ENCODE measurements at places on chromosomes 3 and 15. TPM values are rescaled to one million over a fixed set of nuclear protein-coding genes. Genes with fewer than 3 reads are reported as not detected.

SORD gene
- 27.3 TPM for polyA plus RNA-seq

GRCh38 chr3:19711160-19711782, 222.7 kb downstream of the EFHB start:
- DNase-seq = no peak

GRCh38 chr15:60381148-60381788, 16.5 kb downstream of the ANXA2 start:
- DNase-seq = no peak

- DNase-seq = no peak
Measured at GRCh38 chr3:194315965-194316361, 35.2 kb downstream of the CPN2 start.

DNA sequence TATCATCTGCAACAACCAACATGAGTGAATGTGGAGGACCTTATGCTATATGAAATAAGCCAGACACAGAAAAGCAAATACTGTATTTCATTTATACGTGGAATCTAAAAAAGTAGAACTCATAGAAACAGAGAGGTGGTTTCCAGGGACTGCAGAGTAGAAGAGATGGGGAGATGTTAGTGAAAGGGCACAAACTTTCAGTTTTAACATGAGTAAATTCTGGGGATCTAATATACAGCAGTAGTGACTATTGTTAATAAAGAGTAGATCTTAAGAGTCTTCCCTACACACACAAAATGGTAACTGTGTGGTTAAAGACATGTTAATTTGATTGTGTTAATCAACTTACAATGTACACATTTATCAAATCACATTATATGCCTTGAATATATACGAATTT, 20.9 kb upstream of the MELTF start:
- DNase-seq = no peak

DNA sequence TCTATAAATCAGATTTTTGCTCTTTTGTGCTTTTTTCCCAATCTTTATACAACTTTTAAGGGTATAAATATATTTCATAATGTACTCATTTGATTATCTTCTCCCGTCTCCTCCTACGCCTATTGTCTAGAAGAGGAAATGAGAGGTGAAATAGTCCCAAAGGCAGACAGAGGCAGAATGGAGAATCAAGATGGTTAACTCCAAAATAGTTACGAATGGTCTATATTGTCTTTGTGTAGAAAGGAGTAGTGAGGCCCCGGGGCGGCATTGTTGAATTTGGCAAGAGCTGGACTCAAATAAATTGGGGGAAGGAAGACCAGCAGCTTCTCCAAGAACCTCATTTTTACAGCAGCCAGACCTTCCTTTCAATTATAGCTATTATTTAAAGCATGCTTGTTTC, 23.9 kb downstream of the ITPR1 start:
- DNase-seq = no peak

- peak; percentile 40 for DNase-seq
Measured at GRCh38 chr15:58410353-58410752, 21.4 kb upstream of the LIPC start.

PRICKLE2 gene
- 33.6 TPM for polyA plus RNA-seq

FRMD5 gene
- polyA plus RNA-seq = 1.7 TPM

- DNase-seq = no peak
Measured at GRCh38 chr3:2354702-2355101, 256.0 kb downstream of the CNTN4 start.

- no peak for DNase-seq
Measured at GRCh38 chr15:91881569-91882297, 28.2 kb downstream of the SLCO3A1 start.

- DNase-seq = no peak
Measured at GRCh38 chr3:180320631-180321030, 281.3 kb upstream of the TTC14 start.

DNA sequence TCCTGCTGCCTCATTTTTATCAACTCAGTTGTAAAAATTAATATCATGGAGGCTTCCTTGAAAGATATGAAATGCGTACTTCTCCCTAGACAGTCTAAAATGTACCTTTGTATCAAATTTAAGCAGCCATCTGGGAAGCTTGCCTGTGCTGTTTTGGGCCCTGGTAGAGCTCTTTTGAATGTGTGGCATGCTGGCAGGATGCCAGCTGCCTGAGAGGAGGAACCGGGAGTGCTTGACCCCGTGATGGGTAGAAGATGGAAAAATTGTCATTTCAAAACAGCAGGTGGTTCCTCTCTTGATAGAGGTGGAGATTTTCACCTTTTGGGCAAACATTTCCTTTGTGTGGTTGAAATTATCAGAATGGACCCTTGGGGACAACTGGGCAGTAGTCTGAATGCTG, 245.3 kb downstream of the RPLP1 start:
- DNase-seq = no peak

DNA sequence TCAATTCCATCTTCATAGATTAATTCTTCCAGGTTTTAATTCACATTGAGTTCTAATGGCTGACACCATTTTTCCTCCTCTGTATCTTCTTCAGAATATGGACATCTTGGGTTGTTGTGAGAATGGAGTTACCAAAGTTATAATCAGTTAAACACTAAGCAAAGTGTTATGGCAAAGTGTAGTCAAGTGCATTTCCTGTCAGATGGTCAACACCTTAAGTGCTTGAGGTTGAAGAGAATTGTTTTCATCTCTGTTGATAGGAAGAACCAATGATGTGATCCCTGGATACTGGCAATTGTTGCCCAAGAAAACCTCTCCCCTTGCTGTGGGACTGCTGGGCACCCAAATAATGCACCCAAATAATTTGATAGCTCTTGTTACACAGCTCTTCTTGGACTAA, 102.6 kb upstream of the SATB1 start:
- DNase-seq = no peak

DNA sequence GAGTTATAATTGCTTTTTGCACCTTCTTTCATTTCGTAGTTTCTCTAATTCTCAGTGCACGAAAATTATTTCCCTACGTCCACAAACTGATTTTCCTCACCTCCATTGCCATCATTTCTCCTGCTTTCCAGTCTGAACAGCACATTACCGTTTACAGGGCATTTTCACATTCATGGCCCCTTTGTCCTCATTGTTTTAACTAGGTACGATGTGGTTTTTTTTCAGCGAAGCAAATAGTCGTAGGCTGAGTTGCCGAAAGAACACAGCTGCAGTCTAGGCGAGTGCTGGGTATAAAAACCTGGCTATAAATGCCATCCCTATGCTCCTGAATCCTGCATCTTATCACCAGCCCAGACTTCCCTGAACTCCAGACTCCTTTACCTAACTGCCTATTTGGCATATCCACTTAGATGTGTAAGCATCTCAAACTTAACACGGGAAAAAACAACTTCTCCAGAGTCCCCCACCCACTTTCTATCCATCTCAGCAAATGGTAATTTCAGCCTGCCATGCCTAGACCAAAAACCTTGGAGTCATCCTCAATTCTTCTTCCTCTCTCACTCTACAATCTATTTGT, 691 bp upstream of the FSIP1 start:
- DNase-seq = no peak

GRCh38 chr3:154745929-154746328, 315.9 kb upstream of the GPR149 start:
- DNase-seq = no peak

IL17RE gene
- 86.3 TPM for polyA plus RNA-seq

CCR8 gene
- not detected for polyA plus RNA-seq

DNA sequence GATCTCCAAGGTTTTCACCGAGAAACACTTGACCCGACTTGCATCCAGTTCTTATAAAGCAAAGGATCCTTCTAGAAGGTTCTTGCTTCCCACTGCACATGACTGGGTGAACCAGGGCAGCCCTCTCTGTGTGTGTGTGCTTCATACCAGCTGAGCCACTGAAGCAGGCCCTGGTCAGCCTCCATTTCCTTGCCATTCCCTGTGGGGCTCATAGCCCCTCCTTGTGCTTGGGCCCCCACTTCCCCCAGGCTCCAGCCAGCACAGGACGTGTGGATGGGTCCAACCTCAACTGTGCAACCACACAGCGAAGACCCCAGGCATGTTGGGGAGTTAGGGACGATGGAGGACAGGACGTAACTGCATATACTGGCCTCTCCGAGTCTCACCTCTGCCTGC, 15.5 kb downstream of the KLF15 start:
- no peak for DNase-seq

EXD1 gene
- not detected for polyA plus RNA-seq

DNA sequence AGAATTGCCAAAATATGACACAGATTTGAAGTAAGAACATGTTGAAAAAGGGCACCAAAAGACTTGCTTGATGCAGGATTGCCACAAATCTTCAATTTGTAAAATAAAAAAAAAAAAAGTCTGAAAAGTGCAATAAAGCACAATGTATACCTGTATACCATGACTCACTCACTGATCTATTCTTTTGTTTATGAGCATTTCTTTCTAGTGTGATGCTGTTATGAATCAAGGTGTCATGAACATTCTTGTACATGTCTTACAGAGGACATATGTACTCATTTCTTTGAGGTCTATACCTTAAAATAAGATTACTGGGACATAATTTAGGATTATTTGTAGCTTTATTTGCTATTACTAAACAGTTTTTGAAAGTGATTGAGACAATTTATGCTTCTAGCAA, 464.9 kb upstream of the RBMS3 start:
- DNase-seq = no peak

DNA sequence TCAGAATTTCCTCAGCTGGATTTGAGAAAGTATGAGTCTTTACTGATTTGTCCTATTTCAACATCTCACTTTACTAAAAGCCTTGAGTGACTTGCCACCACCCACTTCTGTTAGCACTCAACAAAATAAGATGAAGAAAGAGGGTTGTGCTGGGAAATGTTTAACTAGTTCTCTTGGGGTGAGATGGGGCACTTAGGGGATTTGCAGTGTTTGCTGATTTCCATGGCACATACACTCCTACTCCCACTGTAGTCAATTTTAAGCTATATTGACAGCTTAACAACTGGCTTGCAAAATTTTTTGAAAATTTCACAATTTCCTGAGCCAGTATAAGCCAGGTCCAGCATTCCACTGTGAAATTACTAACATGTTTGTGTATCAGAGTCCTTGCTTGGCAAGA, 463.1 kb upstream of the ARHGEF26 start:
- no peak for DNase-seq

DNA sequence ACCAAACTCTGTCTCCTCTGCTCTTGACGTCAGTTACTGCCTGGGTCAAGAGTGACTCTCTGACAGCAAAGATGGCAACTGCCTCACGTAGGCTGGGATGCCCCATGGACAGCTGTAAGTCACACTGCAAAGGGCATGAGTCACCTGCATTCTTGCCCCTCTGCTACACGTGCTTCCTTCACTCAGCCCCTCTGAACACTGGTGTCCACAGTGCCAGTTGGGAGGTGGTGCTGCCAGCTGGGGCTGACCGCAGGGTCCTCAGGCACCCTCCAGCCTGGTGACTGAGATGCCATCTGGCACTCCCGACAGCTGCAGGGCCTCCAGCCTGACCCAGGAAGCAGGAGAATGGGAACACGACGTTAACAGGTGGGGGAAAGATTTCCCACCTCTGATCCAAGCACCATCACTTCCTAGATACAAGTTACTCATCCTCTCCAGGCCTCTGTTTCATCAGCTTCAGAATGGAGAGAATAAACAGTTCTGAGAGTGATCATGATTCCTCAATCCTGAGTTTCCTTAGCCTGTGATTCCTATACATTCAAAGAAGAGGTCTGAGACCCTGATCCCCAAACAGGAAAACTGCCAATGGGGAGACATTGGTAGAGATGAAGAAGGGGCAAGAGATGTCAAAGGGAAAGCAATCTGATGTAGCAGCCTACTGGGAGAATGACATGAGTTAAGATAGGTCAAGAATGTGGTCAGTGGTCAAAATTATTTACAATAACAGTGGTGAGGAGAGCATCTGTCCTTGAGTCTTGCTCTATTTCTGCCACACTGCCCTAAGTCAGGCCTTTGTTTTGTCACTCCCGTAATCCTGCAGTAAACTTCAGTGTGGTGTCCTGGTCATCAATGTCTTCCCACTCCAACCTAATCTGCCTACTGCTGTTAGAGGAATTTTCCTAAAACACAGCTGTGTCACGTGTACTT, 86.1 kb upstream of the BCL6 start:
- DNase-seq = no peak

- no peak for DNase-seq
Measured at GRCh38 chr15:61831505-61831921, 228.7 kb downstream of the VPS13C start.

DNA sequence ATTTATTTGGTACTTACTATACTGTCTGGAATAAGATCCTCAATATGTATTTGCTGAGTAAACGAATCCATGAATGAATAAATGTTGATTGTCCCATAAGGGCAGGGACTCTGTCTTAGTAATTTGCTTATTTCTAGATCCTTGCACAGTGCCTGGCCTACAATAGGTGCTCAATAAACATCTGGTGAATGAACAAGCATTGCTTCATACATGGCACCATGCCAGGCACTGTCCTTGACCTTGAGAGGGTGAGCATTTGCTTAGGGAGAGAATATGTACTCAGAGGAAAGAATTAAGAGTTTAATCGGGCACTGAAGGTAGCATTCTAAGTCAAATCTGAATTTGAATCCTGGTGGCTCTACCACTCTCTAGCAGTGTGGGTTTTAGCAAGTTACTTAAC, 282.1 kb downstream of the THSD4 start:
- no peak for DNase-seq

DNA sequence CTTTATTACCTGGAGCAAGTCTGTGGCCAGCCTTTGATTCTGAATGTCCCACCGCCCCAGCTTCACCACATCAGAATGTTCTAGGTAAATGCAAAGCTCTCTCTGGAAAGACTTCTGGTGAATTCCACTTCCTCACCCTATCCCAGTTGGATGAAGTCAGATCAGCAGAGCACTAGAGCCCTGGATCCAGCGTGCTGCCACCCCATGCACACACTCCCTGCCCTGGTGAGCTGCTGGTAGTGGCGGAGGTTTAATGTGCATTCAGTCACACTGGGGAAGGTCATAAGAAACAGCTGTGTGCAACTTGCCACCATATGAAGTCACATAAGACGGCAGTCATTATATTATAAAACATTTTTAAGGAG, 16.3 kb upstream of the SLC41A3 start:
- DNase-seq = no peak

GRCh38 chr3:65560901-65561300, 477.8 kb downstream of the MAGI1 start:
- DNase-seq = no peak

GRCh38 chr15:91517491-91518200, 335.9 kb upstream of the SLCO3A1 start:
- DNase-seq = no peak

DNA sequence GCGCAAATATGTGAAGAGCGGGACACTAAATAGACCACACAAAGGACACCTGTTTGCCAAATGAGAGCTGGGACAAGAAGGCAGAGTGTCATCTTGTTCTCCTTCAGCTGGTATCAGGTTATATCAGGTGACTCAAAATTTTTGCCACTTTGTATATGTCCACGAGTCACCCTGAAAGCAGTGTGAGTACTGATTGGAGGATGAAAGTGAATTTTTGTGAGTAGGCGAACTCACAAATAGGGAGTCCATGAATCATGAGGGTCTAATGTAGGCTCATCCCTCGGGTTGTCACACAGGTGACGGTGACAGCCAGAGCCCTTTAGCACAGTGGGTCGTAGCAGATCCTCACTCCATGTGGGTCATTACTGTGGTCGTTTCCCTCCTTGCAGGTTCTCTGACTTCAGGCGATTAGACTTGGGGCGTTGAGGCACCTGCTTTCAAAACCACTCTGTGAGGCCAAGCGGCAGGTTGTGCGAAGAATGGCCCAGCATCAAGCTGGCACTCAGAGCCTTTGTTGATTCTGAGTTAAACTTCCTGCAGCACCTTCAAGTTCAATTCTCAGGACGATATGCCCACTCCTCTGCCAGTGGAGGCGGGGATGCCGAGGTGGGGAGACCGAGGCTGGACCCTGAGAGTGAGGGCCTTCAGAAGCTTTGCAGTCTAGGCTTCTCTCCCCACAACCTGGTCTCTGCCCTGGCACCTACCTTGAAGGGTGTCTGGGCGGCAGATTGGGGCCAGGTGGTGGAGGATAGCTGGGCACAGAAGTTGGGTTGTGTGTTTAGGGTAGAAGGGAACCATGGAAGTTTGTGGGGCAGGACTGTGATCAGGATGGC, 173.8 kb downstream of the SMAD6 start:
- DNase-seq = no peak
